Endothelial cell (in vitro differentiated cells): ENCODE measurements at places on chromosomes 4 and X.

DNA sequence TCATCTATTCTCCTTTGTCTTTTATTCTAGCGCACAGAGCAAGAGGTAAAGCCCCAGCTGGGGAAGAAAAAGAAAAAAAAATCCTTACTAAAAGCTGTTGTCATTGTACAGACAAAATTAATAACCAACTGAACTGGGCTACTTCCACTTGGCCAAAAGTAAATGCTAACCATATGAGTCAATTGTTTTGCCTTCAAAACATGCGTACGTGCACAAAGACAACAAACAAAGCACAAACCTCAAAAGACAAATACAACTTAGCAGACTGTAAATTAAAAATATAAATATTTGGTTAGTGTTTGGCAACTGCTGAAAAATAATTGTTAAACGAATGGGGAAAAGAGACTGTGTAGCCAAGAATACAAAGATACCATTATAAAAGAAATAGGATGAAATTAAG, 5.9 kb downstream of the EDA2R start:
- DNase-seq: no peak

DNA sequence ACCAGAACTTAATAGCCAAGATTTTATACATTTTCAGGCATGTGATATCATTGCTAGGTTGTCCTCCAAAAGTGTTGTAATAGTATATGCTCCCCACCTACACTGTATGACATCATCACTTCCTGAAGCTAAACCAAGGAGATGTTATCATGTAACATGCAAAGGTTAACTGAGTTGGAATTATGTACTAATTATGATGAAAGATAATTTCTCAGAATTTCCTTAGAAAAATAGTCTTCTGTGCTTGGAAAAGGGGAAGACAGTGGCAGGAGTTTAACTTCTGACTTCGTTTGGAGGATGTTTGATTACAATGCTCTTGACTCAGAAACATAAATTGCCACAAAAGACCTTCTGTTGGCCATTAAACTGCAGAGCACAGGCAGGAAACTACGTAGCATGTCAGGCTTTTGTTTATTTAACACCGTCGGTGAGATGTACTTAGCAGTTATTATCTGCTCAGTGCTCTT, 83.6 kb upstream of the GUCY1A1 start:
- no peak for DNase-seq

DNA sequence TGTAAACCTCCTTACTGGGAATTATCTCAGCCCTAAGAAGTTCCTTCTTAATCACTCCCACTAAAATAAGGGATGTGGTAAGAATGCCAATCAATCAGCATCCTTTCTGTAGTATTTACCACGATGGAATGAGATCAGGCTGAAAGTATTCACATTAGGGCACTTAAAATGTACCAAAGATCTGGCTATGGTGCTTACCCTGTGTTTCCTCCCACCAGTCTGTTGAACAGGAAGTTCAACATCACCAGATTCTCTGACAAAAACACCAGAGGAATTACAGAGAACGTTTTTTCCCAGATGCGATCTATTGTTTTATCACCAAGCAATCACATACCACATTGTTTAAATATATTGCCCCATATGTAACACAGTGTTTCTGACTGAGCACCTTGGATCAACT, 2.1 kb upstream of the CLCN3 start:
- no peak for DNase-seq

GRCh38 chr4:184114431-184114830, 103.2 kb downstream of the ENPP6 start:
- no peak for DNase-seq

- no peak for DNase-seq
These were observed 82.9 kb upstream of the MID1IP1 start for GRCh38 chrX:38718311-38718710.

DNA sequence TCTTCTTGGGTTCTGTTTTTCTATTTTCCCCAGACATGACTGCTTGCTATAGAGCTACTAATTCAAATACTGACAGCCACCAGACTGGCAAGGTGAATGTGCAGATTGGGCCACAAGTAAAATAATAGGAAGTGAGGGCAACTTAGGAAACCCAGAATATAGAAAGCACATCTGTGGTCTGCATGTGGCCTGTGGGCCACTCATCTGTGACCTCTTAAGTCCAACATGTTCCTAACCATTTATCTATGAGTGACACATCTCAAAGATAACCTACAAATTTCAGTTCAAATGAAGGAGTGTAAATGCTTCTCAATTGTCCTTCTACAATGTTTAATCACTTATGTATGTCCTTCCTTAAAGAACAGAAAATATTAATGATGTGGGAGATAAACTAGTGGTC, 128.9 kb downstream of the REELD1 start:
- no peak for DNase-seq

- no peak for DNase-seq
These were observed 283.3 kb downstream of the PTTG2 start for GRCh38 chr4:38243388-38244053.

DNA sequence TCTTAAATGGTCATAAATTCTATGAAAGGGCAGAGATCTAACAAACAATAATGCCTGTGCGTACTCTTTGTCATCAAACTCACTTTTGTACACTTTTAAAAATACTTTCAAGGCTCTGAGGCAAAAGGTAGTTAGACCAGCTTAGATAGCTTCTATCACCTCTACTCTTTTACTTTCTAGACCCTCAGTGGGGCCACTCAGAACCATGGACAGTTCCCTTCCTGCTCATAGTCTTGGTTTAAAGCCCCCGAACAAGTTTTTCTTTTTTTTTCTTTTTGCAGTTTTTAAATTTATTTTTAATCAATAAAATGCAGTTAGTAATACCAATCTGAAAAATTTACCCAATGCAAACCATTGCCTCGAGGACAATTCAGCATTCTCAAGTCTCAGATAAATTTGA, 460.5 kb upstream of the CNKSR2 start:
- peak; percentile 44 for DNase-seq

DNA sequence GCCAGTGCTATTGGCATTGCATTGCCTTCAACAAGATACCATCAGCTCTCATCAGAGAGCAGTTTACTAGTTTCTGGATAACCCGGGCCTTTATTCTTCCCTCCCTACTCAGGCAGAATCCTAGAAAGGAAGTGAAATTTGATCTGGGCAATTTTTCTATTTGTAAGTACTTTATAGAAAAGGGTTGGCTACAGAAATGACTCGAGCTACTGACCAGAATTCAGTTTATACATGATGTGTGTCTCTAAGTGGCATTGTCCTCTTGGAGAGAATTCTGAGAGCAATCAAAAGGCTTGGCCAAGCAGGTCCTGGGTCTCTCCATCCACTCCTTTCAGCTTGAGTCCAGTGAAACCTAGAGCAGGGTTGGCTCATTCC, 192.7 kb upstream of the LEF1 start:
- no peak for DNase-seq

- DNase-seq: no peak
These were observed 24.2 kb downstream of the NKX1-1 start for GRCh38 chr4:1381944-1382541.

GRCh38 chr4:1449475-1449832, 43.2 kb upstream of the NKX1-1 start:
- DNase-seq: peak; percentile 3

DNA sequence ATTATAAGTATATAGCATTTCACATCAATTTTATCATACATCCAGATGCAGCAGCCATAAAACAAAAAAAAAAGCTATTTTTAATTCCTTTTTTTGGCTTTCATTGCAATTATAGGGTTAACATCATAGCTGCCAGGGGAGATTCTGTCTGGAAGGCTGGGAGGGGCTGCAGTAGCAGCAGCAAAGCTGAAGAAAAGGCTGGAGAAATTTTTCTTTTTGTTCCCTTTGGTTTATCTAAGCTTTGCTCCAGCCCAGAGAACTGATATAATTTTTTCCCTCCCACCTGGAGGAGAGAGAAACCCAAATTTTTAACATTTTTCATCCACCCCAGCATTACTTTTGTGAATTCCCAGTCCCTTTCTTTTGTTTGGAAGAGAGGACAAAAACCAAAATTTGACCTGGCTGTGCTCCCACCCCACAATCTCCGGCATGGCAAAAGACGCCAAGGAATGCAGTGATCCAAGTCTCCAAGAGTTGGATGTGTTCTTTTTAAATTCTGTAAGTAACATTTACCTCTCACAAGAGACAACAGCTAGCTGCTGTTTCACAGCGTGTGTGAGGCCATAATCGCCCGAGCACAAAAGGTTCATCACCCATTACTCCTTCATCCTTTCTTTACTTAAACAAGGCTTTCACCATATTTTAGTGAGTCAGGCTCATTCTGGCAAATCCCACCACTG, 25.1 kb upstream of the FAM156A start:
- DNase-seq: no peak
